Left ventricle myocardium superior (tissue), 1 donor: ENCODE measurements at places on chromosomes 11 and 22. TPM values are rescaled to one million over a fixed set of nuclear protein-coding genes. Genes with fewer than 3 reads are reported as not detected.

The SYCE3 gene
- total RNA-seq, result not detected

The CHRM4 gene
- total RNA-seq, result not detected

The CASP12 gene
- not detected for total RNA-seq

The OR10A2 gene
- total RNA-seq, result not detected

The YPEL1 gene
- 3.2 TPM for total RNA-seq

The KCNQ1OT1 gene
- total RNA-seq, result 0.35 TPM

The MYRF gene
- total RNA-seq, result 2.1 TPM

The HDHD5 gene
- 63.8 TPM for total RNA-seq

The OR5W2 gene
- not detected for total RNA-seq

The SYNGR1 gene
- total RNA-seq, result 41.3 TPM

The TEF gene
- 25.4 TPM for total RNA-seq

- no peak for DNase-seq
Observed at GRCh38 chr11:121652971-121653370, 200.2 kb upstream of the SORL1-AS1 start.

GRCh38 chr22:37176464-37177061, 11.5 kb downstream of the C1QTNF6 start:
- peak; percentile 85 for DNase-seq

- no peak for DNase-seq
Observed at GRCh38 chr11:8105666-8106065, 24.7 kb downstream of the TUB start.

- no peak for DNase-seq
Observed at GRCh38 chr11:120344302-120345004, 8.2 kb downstream of the ARHGEF12 start.

DNA sequence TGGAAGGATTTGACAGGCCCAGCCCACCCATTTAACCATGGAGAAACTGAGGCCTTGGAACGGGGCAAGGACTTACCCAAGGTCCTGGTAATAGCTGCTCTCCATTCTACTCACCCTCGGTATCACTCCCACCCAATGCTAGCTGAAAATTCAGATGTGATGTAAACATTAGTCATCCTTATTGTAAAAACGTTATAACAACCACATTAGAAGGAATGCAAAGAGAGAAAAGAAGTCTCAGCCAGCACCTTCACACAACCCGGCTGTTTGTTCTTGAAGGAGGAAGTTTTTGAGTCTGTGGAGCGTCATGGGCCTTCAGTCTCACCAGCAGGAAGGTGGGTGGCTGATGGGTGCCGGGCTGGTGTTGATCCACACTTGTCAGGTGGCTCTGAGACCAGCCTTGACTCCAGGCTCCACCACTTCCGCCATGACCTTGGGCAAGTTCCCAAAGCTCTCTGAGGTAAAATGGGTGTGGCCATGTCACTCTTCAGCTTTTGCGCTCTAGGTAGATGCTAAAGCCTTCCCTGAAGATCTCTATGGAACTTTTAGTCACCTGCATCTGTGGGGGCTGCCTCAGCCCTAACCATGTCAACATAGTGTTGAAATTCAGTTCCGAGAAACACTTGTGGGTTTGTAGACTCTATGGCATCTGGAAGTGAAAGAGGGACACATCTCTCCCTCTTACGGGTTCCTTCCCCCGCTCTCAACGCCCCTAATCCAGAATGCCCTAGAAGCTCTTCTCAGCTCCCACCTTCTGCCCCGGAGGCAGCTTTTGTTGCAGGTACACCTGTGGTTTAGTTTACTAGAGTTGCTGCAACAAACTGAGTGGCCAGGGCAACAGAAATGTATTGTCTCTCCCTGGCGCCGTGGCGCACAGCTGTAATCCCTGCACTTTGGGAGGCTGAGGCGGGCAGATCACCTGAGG, 14.8 kb downstream of the CD6 start:
- DNase-seq, result no peak

DNA sequence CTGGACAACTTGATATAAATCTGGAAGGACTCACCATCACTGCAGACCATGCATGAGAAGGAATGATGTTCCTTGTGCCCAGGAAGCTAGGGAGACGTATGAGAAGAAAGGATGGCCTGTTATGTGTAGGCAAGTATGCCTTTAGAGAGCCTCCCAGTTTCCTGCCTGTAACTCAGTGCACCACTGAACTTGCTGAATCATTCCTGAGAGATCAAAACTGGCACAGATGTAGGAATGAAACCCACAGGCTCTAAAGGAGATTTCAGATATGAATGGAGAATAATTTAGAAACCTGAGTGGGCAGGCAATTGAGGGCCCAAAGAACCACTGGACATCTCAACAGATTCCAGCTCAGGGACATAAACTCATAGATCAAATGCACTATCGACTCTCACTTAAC, 38.4 kb upstream of the PRSS23 start:
- no peak for DNase-seq

- DNase-seq, result no peak
Observed at GRCh38 chr22:33576205-33576604, 344.1 kb downstream of the LARGE1 start.

DNA sequence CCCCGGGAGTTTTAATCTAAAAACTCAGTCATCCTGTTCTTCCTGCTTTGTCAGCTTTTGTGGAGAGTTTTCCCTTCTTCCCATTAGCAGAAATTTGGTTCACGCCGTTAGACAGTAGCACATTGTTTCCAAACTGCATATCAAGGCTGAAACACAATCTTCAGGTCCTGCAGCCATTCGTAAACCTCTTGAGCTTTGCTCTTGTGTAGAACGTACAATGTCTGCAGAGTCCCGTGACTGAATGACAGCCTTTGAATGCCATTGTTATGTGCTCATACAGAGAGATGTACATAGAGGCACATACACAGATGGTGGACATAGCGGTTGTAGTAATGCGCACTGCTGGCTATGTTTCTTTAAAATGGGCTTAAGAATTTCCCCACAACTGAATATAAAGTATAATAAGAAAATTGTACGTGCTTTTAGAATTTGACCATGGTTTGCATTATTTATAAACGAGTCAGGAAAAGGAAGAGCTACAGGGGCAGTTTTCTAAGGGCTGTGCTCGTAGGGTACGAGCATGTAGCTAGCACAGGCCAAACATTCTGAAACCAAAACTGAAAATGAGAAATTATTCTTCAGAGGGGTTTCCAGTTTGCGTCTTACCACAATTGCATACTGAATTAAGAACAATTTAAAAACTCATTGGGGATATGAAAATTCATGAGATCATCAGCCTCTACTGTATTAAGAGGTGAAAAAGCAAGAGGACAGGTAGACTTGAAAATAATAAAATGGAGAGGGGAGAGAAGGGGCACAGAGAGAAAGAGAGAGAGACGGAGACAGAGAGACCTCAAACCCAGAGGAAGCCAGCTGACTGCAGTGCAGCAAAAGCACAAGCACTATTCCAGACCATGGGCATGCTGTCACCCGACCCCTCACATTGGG, 310.1 kb downstream of the CADM1 start:
- no peak for DNase-seq

DNA sequence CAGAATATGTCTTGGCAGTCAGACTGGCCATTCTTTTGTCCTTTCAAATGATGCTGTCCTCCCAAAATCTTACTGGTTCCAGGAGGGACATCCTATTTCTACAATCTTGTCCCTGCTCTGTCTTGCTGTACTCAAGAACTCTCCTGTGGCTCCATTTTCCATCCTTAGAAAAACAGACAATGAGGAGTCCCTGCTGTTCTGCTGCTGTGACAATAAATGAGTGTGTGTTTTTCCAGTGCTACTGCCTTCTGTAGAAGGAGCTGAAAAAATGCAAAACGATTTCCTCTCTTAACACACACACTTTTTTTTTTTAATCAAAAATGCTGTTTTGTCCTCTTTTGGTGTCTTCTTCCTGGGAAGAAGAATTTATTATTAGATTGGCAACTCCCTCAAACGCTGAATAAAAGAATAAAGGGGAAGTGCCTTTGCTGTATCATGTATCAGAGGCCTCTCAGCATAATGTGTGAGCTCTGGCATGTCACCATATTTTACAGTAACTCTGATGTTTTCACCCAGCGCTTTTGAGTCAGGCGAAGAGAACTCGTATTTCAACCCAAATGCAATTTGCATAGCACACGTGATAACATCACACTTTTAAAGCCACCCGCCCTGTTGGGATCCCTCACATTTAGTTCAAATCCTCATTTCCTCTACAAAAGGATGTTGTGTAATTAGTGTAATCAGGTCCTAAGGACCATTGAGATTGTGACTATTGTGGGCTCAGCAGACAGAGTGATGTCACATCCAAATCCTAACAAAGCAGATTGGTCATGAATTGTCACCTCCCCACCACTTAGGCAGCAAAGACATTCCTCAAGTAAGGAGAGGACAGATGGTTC, 496.0 kb upstream of the LARGE1 start:
- DNase-seq, result no peak

GRCh38 chr11:117643606-117644300, 153.3 kb downstream of the DSCAML1 start:
- DNase-seq, result peak; percentile 29

DNA sequence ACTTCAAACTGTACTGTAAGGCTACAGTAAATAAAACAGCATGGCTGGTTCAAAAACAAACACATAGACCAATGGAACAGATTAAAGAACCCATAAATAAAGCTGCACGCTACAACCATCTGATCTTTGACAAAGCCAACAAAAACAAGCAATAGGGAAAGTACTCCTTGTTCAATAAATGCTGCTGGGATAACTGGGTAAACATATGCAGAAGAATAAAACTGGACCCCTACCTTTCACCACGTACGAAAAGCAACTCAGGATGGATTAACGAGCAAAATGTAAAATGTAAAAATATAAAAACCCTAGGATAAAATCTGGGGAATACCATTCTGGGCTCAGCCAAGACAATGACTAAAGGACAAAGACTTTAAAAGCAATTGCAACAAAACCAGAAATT, 201.8 kb upstream of the PGR start:
- no peak for DNase-seq

DNA sequence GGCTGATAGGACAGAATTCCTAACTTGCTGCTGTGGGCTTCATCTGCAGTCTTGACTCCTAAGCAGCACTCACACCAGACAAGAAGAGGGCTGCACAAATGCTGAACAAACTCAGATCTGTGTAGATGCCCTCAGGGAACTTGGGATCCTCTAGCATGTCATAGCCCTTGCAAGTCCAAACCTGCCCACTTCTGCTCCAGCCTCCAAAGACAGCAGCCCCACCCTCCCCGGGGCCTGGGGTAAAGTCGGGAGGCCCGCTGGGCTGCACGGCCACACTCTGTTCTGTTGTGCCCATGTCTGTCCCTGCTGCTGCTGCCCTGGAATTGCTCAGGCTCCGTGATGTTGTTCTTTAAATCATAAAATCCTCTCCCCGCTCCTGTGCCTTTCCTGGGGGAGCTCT, 28.3 kb downstream of the DRD2 start:
- no peak for DNase-seq
